ENCODE measurements at places on chromosomes 4 and X.

DNA sequence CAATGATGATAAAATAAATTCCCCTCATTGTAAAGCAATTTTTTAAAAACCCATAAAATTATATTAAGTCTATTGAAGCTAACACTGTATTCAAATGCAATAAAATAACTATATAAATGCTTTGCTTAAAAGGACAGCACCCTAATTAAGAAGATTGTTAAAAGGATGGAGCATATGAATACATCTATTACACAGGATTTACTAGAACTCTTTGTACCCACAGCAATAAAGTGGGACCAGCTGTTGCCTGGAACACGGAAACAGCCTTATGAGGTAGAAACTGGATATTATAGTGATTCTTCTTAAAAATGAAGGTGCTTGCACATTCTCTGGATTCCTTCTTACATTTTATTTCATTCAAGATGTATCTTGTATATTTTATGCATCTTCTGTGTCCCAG lies 298.7 kb upstream of the KLF3 start:
- no peak for DNase-seq

- no peak for DNase-seq
These were observed 2.3 kb upstream of the SYTL5 start for GRCh38 chrX:38004046-38004445.

GRCh38 chr4:119721878-119722277 lies 93.3 kb upstream of the PDE5A start:
- DNase-seq, result no peak

DNA sequence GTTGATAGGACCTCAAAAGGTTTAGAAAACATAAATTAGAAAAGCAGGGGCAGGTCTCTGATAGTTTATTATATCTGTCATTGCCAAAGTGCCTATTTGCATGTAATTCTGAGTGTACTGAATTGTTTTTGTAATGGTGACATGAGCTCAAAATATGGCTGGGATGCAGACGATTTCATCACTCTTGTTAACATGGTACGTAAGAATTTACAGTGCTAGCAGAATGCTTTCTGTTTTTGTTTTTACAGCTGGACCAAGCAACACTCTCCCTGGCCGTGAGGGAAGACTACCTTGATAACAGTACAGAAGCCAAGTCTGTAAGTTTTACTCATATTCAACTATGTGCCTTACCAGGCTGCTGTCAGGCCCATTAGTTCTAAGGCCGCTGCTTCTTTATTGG lies 58.1 kb downstream of the PHEX start:
- DNase-seq, result no peak

DNA sequence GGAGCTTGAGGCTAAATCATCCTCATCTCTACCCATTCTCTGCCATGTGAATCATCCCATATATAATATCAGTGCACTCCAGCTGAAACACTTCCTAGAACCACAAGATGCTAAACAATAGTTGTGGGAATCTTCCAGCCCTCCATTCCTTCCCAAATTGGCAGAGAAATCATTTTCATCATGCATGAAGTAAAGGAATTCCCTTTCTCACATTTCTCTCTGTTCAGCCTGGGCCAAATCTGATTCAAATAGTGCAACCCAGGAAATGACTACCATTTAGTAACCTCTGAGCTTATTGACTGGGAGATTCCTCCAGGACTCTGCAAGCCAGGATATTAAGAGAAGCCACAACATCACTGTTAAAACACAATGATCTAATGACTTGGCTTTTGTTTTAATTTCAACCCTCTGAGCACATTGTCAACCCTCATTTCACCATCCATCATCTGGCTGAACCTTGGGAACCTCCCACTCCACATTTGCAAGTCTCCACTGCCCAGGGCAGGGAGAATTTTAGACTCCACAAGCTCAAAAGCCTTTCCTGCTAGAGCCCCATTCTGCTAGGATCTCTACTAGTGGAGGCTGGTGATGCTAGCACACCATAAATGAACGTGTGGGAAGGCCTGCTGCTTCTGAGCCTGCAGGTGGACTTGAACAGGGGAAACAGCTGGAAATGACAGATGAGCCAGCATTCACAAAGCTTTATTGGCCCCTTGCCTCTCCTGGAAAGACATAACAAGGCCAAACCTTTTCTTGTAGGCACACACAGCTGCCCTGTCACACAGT lies 133.9 kb downstream of the TET2 start:
- DNase-seq, result peak; percentile 37

DNA sequence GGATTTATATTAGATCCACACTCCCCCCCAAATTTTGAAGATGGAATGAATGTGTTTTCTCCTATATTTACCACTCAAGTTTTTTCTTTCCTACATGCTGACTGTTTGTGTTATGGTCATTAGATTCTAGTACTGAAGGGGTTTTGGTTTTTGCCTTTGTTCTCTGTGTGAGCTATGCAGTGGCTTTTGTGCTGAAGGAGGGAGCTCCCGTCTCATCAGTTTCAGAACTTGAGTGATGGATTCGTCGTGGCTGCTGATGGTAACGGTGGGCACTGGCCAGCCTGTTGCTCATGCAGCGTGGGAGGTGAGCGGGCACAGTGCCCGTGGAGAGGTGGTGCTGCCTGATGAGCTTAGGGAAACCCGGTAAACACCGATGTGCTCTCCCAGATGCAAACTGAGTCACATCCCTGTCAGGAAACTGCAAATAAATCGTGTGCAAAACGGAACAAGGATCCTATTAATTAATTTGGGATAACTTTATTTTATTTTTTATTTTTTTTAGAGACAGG lies 101.5 kb downstream of the SORBS2 start:
- DNase-seq, result peak; percentile 26

DNA sequence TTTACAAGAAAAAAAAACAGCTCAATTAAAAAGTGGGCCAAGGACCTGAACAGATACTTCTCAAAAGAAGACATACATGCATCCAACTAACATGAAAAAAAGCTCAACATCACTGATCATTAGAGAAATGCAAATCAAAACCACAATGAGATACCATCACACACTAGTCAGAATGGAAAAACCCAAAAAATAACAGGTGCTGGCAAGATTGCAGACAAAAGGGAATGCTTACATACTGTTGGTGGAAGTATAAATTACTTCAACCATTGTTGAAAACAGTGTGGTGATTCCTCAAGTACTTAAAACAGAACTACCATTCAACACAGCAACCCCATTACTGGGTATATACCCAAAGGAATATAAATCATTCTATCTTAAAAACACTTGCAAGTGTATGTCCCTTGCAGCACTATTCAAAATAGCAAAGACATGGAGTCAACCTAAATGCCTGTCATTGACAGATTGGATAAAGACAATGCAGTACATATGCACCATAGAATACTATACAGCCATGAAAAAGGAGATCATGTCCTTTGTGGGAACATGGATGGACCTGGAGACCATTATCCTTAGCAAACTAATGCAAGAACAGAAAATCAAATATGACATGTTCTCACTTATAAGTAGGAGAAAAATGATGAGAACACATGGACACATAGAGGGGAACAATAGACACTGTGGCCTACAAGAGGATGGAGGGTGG lies 97.6 kb downstream of the RAB28 start:
- no peak for DNase-seq

- no peak for DNase-seq
These were observed 19.6 kb downstream of the COX7B2 start for GRCh38 chr4:46889410-46889809.

DNA sequence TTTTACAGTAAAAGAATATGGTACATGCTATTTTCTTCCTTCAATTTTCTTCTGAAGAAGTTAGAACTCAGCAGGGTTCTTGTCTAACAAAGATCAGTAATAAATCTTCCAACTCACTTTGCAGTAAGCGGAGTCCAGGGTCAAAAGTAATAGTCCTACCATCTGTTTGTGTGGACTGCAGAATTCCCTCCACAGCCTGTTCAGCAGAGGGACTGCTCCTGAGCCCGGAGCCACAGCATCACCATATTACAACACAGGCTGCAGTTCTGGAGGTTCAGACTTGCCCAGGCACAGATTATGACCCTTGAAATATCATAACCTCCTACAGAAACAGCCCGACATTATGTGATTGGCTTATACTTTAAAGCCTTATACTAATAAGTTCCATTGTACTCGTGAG lies 10.3 kb downstream of the FHDC1 start:
- no peak for DNase-seq

GRCh38 chr4:185344743-185345538 lies 50.8 kb downstream of the LRP2BP start:
- DNase-seq, result no peak

- peak; percentile 3 for DNase-seq
These were observed 327.1 kb downstream of the PAPSS1 start for GRCh38 chr4:107392951-107393350.

- no peak for DNase-seq
These were observed 407.9 kb upstream of the AADAT start for GRCh38 chr4:170497689-170498088.

- no peak for DNase-seq
These were observed 50.7 kb upstream of the MID1IP1 start for GRCh38 chrX:38750551-38750950.

DNA sequence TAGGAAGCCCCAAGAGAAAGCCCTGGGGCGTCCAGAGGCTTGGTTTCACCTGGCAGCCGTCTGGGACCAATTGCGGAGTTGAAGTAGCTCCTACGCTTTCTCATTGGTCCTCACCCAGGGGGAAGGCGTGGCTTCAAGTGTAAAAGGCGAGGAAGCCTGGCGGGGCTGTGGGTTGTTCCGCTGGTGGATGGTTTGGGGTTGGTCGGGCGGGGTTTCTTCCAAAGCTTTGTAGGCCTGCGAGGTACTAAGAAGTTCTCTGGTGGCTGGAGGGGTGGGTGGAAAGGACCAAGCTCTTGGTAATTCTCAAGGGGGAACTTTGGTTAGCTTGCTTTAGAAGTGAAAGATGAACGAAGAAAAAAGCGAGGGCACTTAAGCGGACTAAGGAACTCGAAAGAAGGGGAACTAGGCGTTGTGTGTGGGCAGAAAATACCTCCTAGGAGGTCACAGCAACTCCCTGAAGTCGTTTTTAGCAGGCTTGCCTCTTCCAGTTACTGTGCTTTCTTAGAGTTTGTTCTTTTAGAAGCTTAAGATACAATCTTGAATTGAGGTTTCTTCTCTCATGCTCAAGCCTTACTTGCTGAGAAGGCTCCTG lies 36.6 kb downstream of the CCNG2 start:
- peak; percentile 62 for DNase-seq

- no peak for DNase-seq
These were observed 244.3 kb downstream of the EVC2 start for GRCh38 chr4:5463936-5464650.

DNA sequence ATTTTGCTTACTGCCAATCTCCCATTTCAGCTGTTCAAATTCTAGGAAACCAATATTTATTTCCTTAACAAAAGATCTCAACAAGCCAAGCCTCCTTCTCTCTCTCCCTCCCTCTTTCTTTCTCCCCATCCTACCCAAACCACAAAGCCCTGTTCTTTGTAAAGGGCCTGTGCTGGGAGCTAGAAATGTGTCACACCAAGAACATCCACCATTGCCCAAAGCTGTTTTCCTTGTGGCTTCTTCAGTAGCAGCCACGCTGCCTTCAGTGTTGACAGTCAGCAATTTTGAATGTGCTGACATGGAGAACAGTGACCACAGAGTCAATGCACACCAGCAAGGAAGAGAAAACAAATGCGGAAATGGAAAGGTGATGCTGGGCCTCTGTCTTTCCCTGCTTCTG lies 203.0 kb downstream of the MAML3 start:
- no peak for DNase-seq

DNA sequence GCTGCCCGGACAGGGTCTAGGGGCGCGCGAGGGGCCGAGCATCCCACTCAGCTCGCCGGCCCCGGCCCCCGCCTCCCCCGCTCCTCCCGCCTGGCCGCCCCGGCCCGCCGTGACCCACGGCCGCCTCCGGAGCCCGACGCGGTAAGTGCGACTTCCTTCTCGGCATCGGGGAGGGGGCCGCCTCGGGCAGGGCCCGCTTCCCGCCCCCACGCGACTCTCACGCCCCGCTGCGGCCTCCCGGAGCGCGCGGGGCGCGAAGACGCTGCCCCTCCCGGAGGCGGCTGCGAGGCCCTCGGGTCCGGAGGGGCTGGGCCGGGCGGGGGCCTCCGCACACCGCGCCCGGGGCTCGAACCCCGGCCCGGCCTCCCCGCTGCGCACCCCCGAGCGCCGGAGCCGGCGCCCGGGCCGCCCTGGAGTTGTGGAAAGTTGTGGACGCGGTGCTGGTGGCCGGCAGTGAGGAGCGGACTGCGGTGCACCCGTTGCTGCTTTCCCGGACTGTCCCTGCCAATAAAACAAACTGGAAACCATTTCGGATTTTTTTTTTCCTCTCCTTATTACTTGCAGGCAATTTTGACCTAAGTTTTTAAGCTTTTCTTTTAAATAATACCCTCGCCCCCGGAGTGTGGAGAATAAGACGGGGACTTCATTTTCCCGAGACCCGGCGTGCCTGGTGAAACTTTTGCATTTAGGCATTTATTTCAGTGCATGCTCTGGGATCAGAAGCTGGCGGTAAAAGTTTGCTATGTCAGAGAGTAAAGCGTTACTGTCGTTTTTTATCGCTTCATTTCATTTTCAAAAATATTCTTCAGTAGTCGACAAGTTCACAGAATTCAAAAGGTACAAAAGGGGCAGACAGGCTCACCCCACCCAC lies 13.0 kb upstream of the TMEM156 start:
- DNase-seq, result peak; percentile 70

DNA sequence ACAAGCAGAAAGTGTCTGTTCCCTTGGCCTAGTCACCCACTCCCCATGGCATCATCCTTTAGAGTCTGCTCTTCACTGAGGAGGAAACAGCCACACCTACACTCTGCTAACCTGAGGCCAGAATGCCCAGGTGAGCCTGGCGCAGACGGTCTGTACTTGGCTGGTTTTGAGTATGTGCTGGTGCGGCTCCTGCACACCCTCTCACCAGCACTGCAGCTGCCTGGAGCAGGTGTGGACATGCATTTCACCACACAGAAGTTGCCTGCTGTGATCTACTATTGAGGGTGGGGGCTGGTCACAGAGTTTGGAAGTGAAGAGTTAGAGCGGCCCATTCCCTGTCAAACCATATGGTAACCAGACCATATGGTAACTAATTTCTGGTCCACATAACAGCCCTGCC lies 39.5 kb downstream of the KANTR start:
- DNase-seq, result no peak

Data from stomach (tissue), 19 donors.